ENCODE measurements at places on chromosomes 12 and 14.

DNA sequence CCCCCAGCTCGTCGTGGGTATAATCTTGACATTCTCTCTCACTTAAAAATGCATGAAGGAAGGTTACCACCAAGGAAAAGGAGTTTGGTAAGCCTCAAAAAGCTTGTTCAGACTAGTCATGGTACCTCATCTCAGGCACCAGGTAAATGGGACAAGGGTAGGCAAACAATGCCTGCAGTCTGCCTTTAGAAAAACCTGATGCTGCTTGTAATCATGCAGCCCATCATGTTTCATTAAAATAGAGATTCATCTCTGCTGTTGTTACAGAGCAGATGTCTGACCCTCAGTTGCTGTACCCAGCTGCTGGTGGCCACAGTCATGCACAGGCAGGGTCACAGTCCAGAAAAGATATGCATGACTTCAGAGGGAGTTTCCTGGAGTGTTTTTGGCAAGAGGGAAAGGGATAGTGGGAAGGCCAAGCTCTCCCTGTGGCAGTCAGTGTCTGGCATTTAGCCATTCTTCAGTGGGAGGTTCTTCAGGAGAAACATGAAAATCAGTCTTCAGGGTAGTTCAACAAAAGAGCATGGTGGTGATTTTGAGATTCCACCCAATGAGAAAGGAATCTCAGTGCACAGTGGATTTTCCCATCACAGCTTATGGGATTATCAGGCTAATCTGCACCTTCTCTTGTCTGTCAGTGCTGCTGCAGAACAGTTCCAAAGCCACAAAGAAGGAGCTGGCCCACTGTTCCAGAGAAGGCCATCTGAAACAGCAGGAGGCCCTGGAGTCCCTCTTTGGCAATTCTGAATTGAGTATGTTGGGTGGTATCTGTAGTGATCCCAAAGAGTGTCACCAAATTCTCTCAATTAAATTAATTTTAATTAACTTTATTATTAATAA is 202.7 kb upstream of the FRMD6 start:
- no peak for DNase-seq

DNA sequence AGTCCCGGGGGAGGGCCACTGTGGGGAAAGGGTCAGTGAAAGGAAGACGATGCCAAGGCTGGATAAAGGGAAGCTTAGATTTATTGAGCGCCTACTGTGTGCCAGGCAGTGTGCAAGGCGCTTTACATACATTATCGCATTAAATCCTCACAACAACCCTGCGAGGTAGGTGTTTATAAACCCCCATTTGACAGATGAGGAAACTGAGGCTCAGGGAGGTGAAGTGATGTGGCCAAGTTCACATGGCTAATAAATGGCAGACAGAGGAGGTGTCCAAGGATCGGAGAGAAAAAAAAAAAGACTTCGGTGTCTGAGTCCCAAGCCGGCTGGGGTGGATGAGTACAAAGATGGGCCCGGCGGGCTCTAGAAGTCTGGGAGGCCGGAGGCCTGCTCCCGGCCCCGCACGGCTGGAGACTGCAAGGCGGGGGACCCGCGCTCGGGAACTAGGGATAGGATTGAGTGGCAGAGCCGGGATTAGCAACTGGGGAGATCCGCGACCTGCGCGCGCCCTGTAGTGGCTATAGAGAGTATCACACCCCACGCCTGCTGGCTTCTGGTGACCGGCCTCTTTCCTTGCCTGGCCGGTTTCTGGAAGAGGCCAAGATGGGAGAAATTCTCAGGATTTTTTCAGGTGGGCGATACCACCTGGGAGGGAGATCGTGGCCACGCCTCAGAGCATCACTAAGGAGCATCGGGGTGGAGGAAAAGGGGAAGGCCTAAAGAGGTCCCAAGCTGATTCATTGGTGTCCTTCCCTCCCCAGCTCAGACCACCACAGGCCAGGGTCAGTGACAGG is 3.9 kb downstream of the DDN start:
- DNase-seq, result no peak

DNA sequence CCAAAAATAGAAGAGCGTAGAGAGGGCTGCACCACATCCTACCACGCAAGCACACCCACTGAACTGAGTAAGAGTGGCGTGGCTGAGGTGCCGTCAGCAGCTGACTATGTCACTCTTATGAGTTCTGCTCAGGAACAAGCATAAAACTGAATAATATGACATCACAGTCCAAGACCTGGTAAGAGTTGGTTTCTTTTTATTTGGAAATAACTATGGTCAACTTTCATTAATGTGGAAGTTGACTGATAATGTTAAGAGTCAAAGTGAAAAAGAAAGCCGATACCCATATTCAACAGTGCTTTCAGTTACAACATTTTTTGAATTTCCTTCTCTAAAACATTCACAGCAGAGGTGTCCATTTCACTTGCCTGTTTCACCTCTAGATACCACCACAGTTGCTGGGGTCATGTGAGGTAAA is 44.6 kb downstream of the GNS start:
- DNase-seq, result no peak

- no peak for DNase-seq
Measured at GRCh38 chr14:80425686-80426085, 214.4 kb upstream of the DIO2 start.

DNA sequence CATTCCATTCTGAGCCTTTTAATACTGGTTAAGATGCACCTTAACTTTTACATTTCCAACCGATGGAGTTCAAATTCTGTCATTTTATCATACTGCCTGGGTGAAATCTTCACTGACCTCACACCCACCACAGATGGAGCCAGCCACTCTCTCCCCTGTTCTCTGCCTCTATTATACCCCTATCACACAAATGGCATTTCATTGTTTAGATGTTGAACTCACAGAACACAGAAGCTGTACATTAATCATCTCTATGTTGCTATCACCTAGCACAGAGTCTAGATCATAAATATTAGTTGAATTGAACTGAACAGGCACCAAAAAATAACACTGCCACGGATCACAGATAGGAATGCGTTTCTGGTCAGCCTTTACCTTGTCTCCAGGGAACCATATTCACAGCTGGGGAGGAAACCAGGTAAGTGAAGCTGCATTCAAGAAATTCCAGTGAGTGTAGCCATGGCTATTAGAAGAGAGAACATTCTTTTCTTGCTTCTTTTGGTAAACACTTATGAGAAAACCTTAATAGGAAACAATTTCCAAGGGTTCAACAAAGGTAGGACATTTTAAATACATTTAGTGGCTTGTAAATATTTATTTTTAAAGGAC is 194.9 kb upstream of the RMST start:
- no peak for DNase-seq
